ENCODE measurements at places on chromosomes 3 and 15.

DNA sequence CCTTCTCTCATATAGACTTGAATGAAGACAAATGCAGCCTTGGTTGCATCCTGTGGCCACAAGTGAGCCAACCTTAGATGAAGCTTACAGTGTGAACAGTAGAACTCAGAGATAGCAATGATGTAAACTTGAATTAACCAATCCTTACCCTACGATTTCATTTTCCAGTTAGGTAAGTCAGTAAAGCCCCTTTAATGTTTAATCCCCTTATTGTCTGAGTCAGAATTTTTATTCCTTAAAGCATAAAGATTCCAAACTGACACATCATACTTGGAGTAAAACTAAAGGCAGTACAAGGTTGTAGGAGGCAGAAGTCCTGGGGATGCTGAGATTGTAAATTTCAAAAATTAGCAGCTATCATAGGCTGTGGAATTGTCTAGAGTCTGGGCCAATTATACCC lies 507.8 kb upstream of the DPH6 start:
- DNase-seq = no peak

DNA sequence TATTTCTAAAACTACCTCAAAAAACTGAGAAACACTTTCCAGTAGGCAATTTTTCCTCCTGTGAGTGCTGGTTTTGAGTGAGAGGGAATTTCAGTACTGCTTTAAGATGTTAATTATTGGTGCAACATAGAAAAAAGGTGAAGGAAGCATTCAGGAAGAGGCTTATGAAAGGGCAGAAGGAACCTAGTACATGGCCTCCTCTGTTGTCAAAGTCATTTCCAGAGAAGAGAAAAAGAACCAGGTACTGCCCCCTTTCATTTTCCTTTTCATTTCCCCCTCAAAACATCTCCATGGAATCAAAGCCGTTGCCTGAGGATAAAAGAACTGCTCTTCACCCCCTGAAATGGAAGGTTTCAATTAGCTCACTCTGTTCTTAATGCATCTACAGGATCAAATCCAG lies 19.8 kb downstream of the RARRES1 start:
- no peak for DNase-seq

- DNase-seq = no peak
Observed at GRCh38 chr3:155015776-155016436, 64.2 kb upstream of the MME start.

DNA sequence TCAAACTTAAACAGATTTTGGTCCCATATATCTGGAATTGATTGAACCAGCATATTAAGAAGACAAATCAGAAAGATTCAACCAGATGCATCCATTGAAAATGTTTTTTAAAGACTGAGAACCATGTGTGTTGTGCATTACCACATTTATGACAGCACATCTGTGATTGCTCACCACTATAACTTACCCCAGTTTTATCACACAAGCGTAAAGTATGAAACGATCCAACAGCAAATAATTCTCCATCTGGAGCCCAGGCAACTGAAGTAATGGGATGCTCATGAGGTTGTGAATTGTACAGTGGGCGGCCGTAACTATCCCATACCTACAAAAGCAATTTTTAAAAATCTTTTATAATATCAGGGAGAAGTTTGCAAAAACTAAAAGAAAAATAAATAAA lies 43.2 kb downstream of the IFT80 start:
- DNase-seq = no peak

- DNase-seq = no peak
Observed at GRCh38 chr3:178195824-178196223, 340.4 kb upstream of the KCNMB2 start.

DNA sequence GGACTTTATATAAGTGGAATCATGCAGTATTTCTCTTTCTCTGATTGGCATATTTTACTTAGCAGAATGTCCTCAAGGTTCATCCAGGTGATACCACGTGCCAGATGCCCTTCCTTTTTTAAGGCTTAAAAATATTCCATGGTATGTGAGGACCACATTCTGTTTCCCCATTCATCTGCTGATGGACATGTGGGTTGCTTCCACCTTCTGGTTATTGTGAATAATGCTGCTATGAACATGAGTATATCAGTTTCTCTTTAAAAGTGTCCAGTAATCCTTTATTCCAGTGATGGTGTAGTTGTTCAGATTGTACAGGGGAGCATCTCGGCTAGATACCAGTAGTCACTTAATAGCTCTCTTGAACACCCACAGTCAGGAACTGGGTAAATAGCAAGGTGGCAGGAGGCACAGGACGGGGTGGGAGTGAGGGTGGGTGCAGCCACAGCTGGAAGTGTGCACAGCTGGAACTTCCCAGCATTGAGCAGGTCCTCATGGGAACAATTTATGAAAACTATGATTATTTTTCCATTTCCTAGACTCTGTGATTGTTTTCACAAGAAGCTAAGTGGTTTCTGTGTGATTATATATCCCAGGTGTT lies 50.3 kb upstream of the ATG7 start:
- DNase-seq = no peak

DNA sequence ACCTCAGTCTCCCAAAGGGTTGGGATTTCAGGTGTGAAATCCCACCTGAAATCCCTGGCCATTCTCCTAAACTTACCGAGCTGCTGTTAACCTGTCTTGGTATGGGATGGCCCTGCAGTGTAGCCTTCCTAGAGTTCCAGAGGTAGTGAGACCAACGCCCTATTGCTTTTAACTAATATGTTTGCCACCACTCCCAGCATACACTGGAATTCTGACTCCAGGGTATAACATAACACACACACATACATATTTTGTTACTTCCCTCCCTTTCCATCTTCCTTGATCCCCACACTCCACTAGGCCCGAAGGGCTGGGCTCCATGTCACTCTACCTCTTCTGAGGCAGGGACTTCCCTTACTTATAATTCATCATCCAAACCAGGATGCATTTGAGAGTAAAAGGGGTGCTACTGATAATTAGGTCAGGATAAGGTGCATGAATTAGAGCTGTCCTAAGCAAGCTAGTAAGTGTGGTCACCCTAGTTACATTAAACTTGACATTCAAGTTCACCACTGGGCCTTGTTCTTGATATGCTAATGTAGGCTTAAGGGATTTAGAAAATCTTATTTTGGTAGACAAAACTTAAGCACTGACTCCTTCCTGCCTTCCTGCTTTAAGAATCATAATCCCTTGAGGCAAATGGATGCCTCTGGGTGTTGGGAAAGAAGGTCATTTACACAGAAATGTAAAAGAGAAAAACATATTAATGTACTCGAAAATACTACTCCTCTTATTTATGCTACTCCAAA lies 317.6 kb downstream of the MAGI1 start:
- no peak for DNase-seq

DNA sequence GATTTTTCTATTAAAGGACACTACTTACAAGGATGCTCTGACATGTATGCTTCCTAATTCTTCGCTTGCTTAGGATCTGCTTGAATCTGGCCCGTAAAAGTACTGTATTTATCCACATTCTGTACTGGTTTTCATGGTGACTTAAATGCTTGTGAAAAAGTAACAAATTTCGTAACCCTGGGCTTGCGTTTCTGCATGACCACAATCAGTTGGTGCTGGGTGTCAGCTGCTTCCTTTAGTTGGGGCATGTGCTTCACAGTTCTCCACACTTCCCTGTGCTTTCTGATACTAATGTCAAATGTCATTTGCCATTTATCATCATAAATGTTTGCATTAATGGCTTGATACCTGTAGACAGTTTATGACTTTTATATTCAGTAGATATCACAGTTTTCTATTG lies 218.4 kb upstream of the MLF1 start:
- no peak for DNase-seq

- no peak for DNase-seq
Observed at GRCh38 chr3:16059711-16060357, 114.6 kb upstream of the GALNT15 start.

GRCh38 chr15:53193149-53193548 lies 403.0 kb upstream of the ONECUT1 start:
- DNase-seq = no peak

GRCh38 chr3:13011573-13012220 lies 61.5 kb downstream of the IQSEC1 start:
- no peak for DNase-seq

DNA sequence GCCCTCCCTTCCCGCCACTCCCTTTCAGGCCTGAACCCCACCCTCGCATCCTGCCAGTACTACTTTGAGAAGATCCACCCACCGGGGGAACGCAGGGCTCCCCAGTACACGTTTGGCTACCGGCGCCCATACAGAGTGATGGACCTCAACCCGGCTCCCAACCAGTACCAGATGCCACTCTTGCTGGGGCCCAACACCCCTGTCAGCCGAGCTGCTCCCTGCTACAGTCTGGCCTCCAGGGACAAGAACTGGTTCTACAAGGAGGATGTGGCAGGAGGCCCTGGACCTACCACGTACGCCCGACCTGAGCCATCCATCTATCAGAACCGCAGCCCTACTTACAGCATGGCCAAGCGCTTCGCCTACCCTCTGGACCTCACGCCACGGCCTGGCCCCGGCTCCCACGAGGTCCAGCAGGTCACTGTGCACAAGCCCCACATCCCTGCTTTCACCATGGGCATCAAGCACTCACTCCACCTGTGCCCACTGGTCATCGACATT lies 14.4 kb upstream of the CSPG4 start:
- peak; percentile 2 for DNase-seq

DNA sequence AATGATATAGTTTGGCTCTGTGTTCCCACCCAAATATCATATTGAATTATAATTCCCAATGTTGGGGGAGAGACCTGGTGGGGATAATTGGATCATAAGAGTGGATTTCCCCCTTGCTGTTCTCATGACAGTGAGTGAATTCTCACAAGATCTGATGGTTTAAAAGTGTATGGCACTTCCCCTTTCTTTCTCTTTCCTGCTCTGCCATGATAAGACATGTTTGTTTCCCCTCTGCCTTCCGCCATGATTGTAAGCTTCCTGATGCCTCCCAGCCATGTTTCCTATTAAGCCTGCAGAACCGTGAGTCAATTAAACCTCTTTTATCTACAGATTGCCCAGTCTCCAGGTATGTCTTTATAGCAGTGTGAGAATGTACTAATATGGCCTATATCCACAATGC lies 126.7 kb upstream of the GMNC start:
- DNase-seq = no peak

DNA sequence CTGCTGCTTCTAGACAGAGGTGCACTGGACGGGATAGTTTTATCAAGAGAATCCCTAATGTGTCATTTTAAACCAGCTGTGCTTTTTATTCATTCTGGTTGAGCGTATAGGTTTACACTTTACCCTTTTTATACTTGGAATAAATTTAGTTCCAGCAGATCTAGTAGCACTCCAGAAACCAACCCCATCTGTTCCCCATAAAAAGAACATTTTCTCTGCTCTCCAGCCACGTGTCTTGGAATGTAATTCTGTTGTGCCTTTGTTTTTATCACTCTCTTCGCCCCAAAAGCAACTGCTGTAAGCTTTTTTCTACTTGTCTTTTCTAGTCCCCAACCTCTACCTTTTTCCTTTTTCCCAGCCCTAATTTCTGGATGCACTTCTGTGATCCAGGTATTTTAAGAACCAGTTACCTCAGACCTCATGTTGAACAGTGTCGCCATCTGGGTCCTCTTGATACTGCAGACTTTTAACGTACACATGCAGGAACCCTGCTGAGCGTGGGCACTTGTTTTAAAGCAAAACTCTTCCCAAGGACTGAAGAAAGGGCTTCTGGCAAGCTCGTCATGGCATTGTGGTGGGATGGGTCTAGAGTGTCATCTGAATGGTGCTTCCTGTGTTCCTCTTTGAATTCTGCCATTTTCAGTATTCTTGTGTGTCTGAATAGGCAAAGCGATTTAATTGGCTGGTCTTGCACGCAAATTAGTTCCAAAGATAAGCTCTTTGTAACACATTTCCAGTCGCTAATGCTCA lies 5.7 kb upstream of the EXOG start:
- no peak for DNase-seq

GRCh38 chr3:142596726-142597088 lies 514 bp downstream of the PLS1 start:
- DNase-seq = no peak

- no peak for DNase-seq
Observed at GRCh38 chr15:70566989-70567388, 196.4 kb downstream of the UACA start.

DNA sequence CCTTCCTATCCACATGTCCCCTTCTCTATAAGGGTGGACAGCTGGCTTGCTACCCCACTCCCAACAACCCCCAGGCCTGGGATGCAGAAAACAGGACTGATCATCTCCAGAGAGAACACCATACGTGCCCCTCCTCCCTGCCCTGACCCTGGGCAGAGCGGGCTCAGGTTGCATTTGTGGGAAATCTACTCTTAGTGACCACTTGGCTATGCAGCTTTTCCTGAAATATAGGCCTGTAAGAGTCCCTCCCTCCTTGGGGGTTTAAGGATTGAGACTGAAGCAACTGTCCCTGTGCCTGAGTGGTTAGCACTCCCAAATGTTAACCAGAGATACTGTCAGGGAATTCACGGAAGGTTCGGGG lies 11.7 kb downstream of the SH2D7 start:
- no peak for DNase-seq

- DNase-seq = no peak
Observed at GRCh38 chr3:114496466-114496865, 202.6 kb downstream of the TIGIT start.

GRCh38 chr15:95916568-95916967 lies 413.9 kb upstream of the NR2F2 start:
- DNase-seq = no peak

- DNase-seq = no peak
Observed at GRCh38 chr3:61771976-61772375, 210.6 kb downstream of the PTPRG start.

GRCh38 chr3:27105904-27106303 lies 263.3 kb downstream of the NEK10 start:
- no peak for DNase-seq

DNA sequence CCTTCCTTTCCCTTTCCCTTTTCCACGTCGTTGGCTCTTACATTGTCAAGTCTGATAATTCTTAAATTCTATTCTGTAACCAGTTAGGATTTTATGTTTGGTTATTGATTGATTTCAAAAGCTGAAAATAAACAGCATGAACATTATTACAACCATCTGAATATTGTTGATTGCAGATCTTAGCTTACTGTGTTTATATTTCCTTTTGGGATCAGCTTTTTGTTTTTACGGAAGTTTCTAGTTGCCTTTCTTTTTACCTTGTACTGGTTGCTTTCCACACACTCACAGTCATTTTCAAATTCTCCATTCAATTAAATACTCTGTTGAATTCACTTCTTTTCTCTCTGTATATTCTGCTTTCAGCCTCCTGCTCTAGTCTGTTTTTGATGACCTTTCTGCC lies 16.6 kb downstream of the ZNF35 start:
- DNase-seq = no peak

DNA sequence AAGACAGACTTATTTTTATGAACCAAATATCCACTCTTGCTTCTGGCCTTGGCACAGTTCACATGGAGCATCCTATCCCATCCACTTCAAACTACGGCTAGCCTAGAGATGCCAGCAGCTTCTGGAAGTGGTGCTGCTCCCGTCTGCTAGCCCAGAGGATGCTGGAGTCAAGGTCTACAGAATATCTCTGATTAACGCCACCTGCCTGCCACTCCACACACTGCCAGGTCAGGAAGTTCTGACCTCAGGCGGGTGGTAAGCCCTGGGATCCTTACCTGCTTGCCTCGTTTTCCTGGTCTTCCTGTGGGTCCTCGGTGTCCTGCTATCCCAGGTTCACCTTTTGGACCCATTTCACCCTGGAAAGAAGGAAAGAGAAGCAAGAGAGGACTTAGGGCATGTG lies 42.9 kb downstream of the EAF1 start:
- no peak for DNase-seq

- DNase-seq = no peak
Observed at GRCh38 chr3:12187448-12188327, 29.0 kb upstream of the TIMP4 start.

Measured in BE2C (cell line).